ENCODE measurements at places on chromosomes 2 and 18. TPM values are rescaled to one million over a fixed set of nuclear protein-coding genes. Genes with fewer than 3 reads are reported as not detected.
A peak's percentile ranks its signal among the peaks of the same experiment; 100 is the strongest.

GRCh38 chr18:29217124-29217915, 1040.4 kb upstream of the CDH2 start:
- DNase-seq = no peak

- DNase-seq = peak; percentile 38
These were observed 171.6 kb upstream of the PIEZO2 start for GRCh38 chr18:11320986-11321385.

GRCh38 chr2:170354388-170354787, 176.4 kb downstream of the MYO3B start:
- no peak for DNase-seq

GRCh38 chr18:23538001-23538400, 34.7 kb downstream of the RMC1 start:
- no peak for DNase-seq

DNA sequence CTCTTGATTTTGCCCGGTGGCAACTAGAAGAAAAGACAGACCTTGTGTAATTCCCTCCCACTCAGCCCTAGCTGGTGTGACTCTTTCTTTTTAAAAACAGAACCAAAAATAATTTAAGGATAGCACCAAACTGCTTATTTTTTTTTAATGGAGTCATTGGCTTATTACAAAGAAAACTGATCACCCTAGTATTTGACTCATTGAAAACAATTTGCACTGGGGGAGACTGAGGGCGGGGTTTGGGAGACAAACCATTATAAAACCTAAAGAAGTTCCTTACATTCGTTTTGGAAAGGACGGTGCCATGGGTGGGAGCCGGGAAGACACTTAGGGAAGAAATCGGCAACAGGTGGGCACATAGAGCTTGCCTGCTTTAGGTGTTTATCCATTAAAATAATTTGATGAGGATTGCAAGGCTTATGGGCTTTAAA, 2.5 kb downstream of the PAX3 start:
- no peak for DNase-seq

The APCDD1 gene
- 25.4 TPM for total RNA-seq

GRCh38 chr2:232587512-232587911, 37.0 kb downstream of the EIF4E2 start:
- no peak for DNase-seq

The SERPINB13 gene
- not detected for total RNA-seq

DNA sequence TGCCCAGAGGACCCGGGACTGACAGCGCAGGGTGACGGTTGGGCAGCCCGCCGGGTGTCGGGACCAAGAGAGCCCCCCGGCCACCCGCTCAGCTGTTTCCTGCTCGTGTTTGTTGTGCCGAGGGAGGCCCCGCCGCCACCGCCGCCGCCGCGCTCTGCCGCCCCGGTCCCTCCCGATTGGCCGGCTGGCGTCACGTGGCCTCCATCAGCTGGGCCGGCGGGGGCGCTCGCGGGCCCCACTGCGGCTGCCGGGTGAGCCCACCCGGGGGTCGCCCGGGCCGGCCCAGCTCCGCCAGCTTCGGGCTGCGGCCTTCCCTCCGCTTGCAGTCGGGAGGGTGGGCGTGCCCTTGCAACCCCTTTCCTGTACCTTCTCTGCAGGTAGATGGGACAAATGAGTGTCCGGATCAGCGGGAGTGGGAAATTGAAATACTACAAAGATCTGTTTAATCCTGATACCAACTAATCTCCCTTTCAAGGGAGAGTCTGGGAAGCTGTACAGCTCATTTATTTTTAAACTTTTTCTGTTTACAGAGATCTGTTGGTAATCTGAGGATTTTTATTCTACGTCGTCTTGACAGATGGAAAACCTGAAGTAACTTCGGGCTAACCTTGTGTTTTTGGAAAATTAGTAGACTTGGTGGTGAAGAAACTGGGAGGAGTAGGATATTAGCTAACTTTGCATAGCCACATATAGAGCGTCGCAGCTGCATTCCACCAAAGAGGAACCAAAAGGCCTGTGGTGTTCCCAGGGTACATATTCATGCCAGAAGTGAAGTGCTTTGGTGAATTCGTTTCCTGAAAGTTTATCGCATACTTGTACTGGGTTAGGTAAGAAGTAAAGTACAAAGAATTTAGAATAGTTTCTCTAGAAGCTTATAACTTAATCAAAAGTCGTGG, 1.2 kb downstream of the YPEL5 start:
- peak; percentile 98 for DNase-seq

The STON1 gene
- total RNA-seq = 13.2 TPM

GRCh38 chr2:124032799-124033198, 7.7 kb downstream of the CNTNAP5 start:
- DNase-seq = no peak

The ALPI gene
- total RNA-seq = not detected

DNA sequence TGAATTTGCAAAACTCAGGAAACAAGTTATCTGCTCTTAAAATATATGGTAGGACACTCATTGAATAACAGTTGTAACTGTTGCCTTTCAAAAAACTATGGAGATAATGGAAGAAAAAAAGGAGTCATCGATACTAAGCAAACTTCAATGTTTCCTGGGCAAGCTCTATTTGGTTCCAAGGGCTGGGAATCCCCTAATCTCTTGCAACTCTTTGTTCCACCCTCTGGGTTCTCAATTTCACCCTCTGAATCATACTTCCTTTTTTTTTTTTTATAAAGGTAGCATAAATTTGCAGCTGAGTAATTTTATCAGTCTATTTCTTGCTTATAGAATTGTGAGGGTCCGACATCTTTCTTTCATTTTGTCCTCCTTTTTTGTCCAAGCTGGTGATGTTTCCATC, 36.7 kb downstream of the SLC9A4 start:
- DNase-seq = no peak

The UCN gene
- total RNA-seq = 2.6 TPM

GRCh38 chr2:195903956-195904355, 164.7 kb downstream of the DNAH7 start:
- DNase-seq = no peak

The MORN2 gene
- 7.3 TPM for total RNA-seq

GRCh38 chr2:40098786-40099470, 319.9 kb upstream of the THUMPD2 start:
- DNase-seq = no peak

The GNLY gene
- 12.2 TPM for total RNA-seq

DNA sequence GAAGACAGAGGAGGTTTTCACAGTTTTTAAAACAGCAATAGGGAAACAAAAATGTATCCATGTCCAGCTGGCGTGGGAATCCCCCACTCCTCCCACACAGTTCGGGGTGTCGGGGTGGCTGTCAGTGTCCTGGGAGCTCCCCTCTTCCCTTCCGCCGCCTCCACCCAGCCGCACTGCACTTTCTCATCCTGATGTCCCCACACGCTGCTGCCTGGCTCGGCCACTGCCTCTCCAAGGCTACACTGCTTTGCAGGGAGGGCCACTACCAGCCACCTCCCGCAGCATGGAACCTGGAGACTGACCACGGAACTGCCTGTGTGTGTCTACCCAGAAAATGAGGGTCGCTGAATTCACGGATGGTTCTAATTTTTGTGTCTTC, 138.7 kb upstream of the CTDP1 start:
- peak; percentile 16 for DNase-seq

GRCh38 chr2:190468814-190469569, 60.8 kb downstream of the MFSD6 start:
- DNase-seq = no peak

DNA sequence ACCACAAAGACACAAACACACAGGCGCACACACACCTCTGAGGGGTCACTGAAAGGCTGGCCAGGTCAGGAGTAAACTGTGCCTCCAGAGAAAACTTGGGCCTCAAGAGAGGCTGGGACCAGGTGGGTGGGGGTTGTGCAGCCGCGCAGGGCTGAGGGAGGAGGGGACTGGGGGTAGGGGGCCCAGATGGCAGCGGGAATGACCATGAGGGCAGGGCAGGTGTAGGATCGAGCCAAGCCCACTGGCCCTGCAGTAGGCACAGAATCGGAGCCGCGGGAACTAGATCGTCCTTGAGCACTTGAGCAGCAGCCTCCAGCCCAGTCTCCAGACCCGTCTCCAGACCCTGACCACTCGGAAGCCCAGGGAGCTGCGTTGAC, 36.8 kb downstream of the ANKMY1 start:
- no peak for DNase-seq

DNA sequence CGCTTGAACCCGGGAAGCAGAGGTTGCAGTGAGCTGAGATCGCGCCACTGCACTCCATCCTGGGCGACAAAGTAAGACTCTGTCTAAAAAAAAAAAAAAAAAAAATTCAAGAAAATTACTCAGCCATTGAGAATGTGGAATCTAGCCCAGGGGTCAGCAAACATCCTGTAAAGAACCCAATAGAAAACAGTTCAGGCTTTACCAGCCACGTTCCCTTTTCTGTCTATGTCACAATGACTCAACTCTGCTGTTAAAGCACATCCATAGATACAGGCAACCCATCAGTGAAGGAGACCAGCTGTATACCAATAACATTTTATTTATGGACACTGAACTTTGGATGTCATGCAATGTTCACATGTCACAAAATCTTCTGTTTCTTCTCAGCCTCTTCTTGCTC, 435.6 kb upstream of the GYPC start:
- DNase-seq = no peak

DNA sequence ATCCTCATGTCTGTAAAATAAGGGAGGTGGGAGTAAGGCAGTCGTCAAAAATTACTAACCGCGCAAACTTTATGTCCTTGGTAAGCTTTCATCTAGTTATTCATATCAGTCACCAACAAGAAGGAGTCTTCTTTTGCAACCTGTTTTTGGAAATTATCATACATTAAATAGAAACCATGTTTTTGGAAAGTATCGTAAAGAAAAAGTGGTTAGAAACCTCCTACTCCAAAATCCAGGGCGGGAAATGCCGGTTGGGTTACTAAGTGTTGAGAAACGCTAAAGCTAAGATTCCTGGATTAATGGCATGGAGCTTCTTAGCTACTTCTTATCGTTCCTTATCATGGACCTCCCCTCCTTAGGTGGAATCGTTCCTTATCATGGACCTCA, 778 bp downstream of the BBS5 start:
- no peak for DNase-seq

All from upper lobe of left lung (tissue), 6 donors.